ENCODE measurements at places on chromosomes 12 and 14.

DNA sequence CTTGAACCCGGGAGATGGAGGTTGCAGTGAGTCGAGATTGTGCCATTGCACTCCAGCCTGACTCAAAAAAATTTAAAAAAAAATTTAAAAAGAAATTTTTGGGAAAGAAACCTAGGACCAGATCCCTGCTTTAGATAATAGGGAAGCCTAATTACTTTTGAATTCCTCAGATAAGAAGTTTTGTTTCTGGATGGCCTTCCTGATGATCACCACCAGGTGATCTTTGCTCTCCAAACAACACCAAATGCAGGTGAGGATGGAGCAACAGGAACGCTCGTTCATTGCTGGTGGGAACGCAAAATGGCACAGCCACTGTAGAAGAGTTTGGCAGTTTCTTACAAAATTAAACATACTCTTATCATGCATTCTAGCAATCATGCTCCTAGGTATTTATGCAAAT is 28.5 kb upstream of the KLC1 start:
- no peak for DNase-seq

DNA sequence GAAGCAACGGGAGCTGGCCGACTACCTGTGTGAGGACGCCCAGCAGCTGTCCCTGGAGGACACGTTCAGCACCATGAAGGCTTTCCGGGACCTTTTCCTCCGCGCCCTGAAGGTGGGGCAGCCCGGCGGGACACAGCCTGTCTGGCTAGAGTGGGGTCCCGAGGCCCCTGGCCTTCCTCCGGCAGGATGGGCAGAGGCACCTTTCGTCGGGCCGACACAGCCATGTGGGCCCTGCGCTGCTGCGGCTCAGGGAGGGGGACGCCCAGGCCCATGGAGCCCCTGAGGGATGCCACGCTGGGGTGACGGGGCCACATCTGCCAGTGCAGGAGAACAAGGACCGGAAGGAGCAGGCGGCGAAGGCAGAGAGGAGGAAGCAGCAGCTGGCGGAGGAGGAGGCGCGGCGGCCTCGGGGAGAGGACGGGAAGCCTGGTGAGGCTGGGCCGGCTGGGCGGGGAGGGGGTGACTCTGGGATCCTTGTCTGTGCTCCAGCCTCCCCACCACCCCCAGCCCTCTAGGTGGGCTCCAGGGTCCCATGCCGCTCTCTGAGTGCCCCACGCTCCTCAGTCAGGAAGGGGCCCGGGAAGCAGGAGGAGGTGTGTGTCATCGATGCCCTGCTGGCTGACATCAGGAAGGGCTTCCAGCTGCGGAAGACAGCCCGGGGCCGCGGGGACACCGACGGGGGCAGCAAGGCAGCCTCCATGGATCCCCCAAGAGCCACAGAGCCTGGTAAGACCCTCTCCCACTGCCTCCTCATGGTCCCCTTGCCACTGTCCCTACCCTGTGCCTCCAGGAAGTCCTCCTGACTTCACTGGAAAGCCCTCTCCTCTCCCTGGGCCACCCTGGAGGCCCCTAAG is 10.9 kb upstream of the ADSS1 start:
- no peak for DNase-seq

- no peak for DNase-seq
Observed at GRCh38 chr14:21553266-21553665, 26.6 kb downstream of the OR10G3 start.

DNA sequence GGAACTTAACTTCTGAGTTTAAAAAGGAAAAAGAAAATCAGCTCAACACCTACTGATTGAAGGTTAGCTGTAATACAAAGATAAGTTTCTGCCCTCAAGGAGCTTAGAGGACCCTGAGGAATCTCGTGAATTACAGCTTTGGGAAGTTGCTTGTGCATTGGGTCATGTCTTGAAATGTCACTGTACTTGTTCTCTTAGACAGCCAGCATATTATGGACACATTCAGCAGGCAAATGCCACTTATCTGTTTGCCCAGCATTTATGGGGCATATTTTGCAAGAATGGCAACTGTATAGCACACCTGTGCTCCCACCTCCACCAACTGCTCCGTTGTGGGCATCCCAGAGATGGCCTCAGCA is 263.6 kb upstream of the CRY1 start:
- DNase-seq, result no peak

DNA sequence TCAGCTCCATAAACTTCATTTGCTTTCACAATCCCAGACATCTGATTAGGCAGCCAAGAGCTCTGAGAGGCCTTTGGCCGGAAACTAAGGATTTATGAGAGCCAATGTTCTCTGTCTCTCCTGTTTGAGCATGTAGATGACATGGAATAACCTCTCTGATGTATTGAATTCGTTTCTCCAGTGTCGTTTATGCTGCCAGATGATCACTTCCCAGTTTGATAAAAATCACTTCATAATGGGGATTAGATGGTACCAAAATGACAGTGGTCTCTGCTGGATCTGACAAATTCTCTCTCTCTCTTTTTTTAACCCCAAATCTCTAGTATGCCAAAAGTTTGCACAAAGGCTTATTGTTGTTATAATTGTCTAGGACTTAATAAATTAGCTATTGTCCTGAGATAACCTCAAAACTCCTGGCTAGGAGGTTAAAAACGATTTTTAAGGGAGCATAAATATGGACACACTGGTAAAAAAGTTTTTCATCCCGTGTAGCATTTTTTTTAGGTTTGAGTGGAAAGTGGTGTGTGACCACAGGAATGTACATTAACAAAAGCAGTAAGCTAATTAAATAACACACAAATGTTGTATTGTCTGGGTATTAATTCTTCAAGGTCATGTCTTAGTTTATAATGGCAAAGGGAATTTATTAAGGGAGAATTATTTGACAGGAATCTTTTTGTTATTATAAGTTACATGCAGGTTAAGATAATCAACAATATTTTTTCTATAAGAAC is 82.6 kb upstream of the USP44 start:
- DNase-seq, result no peak

DNA sequence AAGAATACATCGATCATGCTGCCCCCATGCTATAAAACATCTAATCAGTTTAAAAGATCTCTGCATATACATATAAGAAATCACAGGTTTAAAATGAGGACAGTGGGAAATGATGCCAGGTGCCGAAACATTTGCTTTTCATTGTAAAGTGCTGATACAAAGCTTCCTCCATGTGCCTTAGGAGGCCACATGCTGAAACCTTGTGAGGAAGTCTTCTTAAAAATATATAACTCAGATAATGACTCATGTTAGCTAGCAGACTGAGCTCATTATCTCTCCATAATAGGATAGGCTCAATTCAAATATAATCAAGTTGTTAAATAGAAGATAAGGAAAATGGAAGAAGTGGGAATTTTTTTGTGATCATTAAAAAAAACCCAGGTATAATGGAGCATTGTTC is 65.9 kb downstream of the RFX4 start:
- no peak for DNase-seq

DNA sequence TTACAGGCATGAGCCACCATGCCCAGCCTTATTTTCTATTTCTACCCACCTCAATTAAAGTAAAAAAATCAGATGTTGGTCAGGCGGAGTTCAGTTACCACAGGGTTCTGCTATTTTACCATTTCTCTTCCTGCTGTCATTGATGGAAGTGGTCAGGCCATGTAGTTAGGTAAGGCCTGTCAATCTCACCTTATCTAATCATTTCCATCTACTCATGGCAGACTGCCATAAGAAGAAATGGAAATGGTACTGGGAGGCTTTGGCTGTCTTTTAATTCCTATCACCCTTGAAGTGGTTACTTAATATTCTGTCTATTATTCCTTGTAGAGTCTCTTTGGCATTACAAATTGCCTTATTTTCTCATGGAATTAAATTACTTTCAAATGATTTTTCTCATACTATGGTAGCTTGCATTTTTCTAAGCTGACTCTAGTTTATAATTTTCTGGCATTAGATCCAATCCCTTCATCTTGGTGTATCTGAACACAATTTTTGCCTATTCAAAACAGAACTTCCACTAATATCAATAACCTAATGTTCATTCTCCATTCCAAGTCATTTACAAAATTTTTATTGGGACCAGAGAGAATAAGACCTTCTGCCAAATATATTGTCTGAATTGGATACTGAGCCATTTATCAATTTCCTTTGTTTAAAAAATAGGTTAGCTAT is 198.7 kb downstream of the DACT1 start:
- DNase-seq, result peak; percentile 24

- no peak for DNase-seq
Observed at GRCh38 chr14:89164168-89165073, 252.6 kb downstream of the FOXN3 start.

DNA sequence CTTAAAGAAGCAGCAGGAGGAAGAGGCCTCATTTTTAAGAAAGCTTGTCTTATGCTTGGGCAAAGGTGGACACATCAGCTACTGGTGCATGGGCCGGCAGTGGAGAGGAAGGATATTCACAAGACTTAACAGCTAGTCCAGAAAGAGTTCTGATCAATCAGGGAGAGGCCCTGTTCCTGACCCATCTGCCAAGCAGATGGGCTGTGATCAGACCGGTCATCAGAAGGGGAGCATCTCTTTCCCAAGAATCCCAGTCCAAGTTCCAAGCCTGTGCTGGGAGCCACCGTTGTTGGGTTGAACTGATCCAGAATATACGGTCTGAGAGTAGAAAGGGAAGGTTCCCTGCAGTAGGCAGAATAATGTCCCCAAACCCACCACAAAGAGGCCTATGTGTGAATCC is 32.7 kb upstream of the SOCS2 start:
- DNase-seq, result no peak

DNA sequence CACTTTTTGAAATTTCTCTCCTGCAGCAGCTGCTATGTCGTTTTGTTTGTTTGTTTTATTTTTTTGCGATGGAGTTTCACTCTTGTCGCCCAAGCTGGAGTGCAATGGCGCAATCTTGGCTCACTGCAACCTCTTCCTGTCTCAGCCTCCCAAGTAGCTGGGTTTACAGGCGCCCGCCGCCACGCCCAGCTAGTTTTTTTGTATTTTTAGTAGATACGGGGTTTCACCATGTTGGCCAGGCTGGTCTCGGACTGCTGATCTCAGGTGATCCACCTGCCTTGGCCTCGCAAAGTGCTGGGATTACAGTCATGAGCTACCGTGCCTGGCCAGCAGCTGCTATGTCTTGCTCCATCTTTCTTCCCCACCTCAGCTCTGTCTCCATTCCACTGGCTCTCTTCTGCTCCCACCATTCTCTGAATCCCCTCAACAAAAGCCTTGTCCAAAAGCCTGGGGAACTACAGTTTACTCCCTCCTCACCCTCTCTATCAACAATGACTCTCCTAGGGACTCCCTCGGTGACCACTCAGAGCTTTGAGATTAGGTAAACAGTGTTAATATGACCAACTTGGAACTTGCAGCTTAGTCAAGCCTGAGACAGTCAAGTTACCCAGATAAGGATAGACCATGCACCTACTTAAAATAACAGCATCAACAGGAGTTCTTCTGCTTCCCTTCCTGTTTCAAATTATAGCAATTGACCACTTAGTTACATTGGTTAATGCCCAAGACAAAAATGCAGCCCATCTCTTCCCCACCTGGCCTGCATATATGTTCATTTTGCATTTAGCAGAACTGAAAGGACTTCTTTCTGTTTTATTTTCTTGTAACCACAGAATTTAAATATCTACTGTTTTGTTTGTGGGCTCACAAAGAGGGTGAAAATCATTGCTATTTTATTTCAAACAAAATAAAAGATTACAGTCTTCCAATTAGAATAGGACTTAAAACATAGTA is 189.0 kb upstream of the AMIGO2 start:
- no peak for DNase-seq

DNA sequence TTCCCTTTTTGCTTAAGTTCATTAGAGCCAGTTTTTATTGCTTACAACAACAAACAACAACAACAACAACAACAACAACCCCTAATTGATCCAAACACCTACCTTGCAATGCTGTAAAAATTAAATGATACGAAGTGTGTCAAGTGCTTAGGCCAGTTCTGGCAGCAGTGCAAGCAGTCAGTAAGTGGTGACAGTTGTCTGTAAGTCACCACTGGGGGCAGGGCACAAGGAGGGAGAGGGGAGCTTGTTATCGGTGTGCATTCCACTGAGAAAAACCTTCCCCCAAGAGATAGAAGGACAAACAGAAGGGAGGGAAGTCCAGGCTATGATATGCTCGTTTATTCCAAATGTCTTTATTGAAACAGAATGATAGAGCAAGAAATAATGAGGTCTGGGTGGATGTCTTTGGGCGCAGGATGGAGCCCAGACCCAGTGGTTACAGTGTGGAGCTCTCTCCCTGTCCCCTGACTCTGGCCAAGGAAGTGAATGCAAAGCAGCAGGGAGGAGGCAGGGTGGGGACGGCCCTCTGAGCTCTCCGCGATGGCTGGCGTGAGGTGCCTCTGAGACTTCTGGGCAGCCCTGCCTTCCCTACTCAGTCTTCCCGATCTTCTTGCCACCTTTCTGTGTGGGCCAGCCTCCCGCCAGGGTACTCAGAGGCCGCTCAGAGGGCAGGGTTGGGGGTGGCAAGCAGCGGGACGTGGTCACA is 6.5 kb downstream of the SLC22A17 start:
- no peak for DNase-seq

DNA sequence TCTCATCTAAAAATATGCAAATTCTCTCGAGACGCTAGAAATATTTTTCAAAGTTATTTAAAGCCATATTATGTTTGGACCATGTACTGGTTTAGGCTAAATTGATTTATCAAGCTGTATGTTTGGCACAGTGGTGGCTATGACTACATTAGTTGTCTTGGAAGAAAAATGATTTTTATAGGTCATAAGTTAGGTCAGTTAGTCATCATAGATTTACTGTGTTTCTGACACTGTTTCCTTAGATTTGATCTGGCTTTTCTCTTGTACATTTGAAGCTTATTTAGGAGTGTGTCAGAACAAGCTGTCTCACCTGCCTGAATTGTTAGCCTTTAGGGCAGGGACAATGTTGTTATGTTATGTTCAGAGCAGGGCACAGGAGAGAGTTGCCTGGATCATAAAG is 161.1 kb upstream of the FBXO33 start:
- DNase-seq, result no peak

DNA sequence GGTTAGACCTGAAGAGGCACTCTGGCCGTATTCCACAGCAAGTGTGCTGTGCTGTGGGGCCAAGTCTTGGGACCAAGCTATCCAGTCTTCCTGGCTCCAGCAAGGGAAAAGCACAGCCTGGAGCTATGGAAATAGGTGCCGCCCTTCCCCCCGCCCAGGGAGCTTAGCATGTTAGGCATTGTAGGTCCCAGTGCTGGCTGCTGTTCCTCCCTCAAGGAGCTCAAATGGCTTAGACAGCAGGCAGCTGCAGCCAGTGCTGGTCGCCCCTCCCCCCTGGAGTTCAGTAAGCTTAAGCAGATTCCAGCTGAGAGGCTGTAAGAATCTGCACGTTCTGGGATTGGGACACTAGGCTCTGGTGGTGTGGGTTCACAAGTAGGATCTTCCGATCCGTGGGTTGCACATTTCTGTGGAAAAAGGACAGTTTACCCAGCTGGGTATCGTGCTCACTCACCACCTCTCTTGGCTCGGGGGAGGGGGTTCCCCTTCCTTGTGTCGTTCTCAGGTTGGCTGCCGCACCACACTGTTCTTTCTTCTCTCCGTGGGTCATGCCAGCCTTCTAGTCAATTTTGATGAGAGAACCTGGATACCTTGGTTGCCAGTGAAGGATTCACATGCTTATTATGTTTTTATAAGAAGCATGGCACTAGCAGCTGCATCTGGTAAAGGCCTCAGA is 127.3 kb downstream of the CNTN1 start:
- DNase-seq, result peak; percentile 97

All from SK-N-DZ (cell line).